Fibroblast of skin of right quadriceps (primary cell): ENCODE measurements at places on chromosomes 6 and 20.

- DNase-seq, result no peak
Observed at GRCh38 chr6:41092421-41093140, 19.8 kb downstream of the NFYA start.

- no peak for DNase-seq
Observed at GRCh38 chr20:57525328-57526086, 567 bp upstream of the CTCFL start.

- DNase-seq, result peak; percentile 47
Observed at GRCh38 chr6:148367411-148368024, 24.9 kb downstream of the SASH1 start.

DNA sequence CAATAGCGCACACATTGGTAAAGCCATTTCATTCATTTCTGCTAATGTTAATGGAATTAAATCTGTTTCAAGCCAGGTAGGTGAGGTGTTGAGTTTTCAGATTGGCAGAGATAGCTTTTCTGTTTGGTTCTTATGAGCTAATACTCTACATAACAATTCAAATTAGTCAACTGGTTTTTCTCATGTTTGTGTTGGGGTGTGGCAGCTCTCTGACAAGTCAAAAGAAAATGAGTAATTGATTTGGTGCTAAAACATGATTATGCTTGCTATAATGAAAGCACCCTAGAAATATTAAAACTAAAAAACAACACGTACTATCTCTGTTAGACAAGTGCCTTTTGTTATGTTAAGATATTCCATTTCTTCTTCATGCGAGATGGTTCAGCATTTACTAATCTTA is 13.6 kb downstream of the PPP1R14C start:
- no peak for DNase-seq

DNA sequence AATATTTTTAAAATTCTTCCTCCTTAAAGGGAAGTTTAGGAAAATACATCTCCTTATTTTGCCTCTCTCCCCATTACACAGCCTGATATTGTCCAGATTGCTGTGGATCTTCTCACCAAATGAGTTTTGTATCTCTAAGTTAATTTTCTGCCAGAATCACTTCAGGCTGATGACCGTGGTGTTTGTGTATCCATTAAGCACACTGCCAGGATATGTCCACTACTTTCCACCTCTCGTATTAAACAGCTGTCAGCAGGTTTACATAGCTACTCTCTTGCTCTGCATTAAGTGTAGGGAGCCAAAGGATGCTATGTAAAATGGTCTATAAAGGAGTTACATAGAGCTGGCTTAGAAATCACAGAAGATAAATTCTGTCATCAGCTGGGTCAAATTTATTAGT is 201.1 kb downstream of the ZFAND3 start:
- no peak for DNase-seq

GRCh38 chr6:85482206-85482904 is 32.5 kb downstream of the NT5E start:
- peak; percentile 38 for DNase-seq

DNA sequence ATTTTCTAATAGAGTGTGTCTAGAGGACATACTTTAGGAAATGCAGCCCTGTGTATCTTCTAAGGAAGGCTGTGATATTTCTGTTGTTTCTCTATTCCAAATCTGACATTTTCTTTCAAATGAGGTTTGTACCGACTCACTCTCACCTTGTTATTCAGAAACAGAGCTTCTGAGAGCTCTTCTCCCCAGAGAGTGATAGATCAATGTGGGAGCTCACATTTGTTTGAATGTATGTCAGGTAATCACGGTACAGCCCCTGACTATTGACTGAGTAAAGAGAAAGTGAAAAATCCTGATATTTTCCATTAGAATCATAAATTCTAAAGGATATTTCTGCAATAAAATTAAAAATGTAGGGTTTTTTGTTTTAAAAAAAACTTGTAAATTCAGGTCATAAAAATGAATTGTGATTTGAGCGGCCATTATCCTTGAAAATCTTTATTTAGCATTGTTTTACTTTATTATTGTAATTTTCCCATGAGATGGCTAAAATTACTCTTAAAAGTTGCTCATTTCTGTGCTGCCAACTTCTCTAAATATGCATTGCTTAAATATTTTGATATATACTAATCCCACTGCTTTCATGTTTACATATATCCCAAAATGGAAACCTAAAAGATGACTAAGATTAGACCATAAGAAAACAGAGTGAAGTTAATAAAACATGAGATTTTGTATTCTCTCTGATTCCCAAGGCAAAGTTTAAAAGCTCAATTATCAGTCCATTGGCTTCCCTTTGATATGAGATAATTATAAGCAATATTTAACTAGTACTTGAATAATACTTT is 1226.8 kb upstream of the CITED2 start:
- peak; percentile 51 for DNase-seq

- peak; percentile 37 for DNase-seq
Observed at GRCh38 chr6:131368198-131368911, 204.7 kb upstream of the ARG1 start.

DNA sequence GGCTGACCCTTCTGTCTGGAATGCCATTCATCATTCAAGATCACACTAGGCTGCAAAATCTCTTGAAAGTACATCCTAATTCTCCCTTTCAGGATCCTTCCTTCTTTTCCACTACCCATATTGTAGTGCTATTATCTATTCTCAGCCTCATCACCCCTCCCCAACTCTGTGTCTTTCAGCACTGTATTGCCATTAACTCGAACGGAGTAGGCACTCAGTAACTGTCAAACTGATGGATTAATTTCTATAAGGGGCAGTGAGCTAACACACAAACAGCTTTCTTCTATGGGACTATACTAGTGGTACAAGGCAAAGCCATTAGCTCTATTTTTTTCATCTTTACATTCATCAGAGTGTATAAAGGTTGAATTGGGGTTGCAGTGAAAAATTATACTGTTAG is 46.6 kb downstream of the LAMA4 start:
- no peak for DNase-seq

DNA sequence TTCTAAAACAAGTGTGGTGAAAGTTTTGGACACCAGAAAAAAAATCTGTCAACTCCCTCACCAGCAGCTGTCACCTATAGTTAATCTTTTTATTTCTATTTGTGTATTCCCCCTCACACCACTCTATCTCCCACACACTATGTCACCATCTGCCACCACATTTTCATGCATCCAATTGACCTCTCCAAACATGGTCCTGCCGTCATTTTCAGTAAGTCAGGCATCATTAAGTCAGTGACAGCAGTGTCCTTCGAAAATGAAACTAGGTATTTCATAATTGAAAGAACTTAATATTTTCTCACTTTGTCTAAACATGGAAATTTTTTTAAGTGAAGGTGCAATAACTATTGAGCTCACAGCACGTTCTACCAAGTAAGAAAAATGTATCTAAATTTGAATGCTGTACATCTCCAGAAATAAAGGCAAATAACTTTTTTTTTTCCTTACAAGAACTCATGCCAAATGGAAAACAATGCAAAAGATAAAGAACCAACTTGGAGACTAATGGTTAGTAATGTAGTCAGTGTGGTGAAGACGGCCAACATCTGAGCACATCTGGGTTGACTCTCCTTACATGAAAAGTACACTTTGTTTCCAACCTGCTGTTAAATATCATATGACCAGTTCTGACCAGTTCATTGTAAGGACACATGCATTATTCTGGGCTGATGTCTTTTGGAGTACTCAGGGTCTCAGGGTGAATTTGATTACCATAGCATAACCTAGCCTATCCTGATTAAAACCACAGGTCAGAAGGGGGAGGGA is 623.3 kb upstream of the MANEA start:
- DNase-seq, result no peak

DNA sequence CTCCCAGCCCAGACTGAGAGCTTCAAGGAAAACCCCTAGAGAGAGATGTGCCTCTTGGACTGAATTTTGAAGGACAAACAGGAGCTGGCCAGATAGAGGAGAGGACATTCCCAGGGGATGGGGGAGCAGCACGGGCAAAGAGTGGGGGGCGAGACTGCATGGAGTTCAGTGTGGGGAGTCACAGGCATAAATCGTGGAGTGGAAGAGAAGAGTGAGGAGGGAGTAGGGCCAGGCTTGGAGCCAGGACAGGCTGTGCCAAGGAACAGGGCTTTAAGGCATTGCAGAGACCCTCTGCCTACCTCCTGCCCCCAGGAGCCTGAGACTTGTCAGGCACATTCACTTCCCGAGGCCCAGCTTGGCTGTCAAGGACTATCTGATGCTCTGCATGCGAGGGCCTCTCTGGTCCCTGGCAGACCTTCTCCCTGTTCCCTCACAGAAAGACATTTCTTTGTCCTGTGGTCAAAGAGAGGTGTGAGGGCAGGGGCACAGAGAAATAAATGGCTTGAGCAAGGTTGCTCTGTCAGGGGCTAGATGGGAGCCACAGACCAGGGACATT is 5.2 kb upstream of the SLC22A7 start:
- no peak for DNase-seq

DNA sequence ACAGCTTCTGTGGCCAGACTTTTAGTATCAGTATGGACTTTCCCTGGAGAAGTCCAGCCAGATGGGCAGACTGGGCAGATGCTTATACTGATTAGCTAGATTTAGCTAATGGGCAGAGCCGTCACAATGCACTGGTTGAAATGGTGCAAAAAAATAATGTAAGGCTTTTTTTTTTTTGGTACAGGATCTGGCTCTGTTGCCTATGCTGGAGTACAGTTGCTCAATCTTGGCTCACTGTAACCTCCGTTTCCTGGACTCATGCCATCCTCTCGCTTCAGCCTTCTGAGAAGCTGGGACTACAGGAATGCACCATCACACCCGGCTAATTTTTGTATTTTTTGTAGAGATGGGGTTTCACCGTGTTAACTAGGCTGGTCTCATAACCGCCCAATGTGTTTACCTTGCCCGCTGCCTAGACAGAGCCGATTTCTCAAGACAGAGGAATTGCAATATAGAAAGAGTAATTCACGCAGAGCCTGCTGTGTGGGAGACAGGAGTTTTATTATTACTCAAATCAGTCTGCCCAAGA is 16.4 kb upstream of the KIFC1 start:
- DNase-seq, result peak; percentile 86
